H54 (cell line): ENCODE measurements at places on chromosomes 4 and X.
A peak's percentile ranks its signal among the peaks of the same experiment; 100 is the strongest.

- no peak for DNase-seq
Observed at GRCh38 chr4:180745019-180745418, 1498.2 kb upstream of the TENM3 start.

GRCh38 chrX:136810493-136810892, 29.8 kb upstream of the ARHGEF6 start:
- no peak for DNase-seq

DNA sequence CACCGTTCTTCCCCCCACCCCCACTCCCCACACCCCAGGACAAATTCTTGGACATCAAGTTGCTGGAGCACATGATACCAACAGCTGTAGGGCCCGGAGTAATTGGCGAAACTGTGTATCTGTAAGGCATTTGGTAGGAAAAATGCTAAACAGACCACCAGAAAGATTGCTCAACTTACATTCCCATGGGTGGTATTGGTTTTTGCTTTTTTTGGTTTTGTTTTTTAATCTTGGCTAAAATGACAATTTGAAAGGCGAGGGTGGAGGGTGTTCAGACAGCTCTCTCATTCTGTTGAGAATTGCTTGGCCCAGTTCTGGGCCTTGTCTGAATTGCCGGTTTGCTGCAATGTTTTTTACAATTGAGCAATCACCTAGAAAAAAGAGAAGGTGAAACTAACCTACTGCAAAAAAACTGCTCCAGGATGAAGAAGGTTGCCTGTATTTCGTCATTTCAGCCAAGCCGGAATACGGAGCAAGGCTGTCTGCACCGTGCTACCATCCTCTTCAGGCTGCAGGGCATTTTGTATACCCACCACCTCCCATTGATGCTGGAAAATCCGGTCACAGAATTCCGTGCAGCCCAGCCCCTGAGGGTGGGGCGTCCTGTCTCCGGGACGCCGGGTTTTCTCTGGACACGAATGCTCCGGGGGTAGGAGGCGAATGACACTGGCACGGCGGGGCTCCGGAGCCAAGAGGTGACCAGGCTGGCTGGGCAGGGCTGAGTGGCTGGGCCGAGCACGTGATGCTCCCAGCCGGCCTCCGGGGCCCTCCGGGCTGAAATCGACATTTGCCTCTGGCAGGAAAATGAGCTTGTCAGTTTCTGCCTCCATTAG, at the start of gene CLCN4:
TSS of gene CLCN4 (plus strand) at position 777 of the 833 bp plus-strand sequence. CDS start 28,058 bp downstream, outside the sequence.
- peak; percentile 45 for DNase-seq

DNA sequence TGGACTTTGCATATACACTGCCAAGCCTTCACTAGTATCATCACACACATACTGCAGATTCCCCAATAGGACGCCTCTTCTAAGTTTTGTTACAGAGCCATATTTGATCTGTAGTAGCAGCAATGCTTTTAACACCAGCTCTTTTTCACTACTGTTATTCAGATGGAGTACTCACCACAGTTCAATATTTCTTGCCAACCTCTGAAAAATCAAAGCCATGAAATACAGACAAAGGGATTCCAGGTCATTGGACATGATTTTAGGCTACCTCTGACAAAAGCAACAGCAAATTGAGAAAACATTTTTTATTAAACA, 390.7 kb upstream of the ADGRL3 start:
- DNase-seq = no peak

DNA sequence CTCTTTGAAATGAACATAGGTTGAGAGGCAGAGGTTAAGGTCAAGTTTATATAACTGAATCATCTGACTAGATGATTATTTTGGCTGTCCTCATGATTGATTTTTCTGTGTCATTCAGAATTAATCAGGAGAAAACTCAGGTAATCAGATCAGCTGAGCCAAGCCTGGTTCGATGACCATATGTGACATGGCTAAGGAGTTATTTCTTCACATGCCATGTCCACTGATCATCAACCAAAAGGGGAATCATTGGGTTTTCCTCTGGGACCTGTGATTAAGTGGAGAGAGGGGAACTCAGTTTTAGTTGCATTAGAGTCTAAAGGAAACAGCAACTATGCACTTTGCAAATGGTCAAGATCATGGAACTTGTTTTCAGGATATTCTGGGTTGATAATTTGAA, 20.3 kb upstream of the PACRGL start:
- DNase-seq = no peak

- DNase-seq = no peak
Observed at GRCh38 chr4:4225915-4226605, 669 bp downstream of the OTOP1 start.

- DNase-seq = no peak
Observed at GRCh38 chr4:117239434-117239833, 154.1 kb upstream of the TRAM1L1 start.

GRCh38 chr4:2742823-2743517, 13.2 kb downstream of the TNIP2 start:
- no peak for DNase-seq

GRCh38 chr4:8705161-8706145, 112.9 kb downstream of the CPZ start:
- no peak for DNase-seq

GRCh38 chrX:100368167-100368566, 41.9 kb downstream of the PCDH19 start:
- no peak for DNase-seq

- no peak for DNase-seq
Observed at GRCh38 chrX:44280116-44280515, 63.4 kb downstream of the EFHC2 start.

GRCh38 chr4:121096629-121097028, 24.3 kb upstream of the NDNF start:
- DNase-seq = no peak
